ENCODE measurements at places on chromosomes 3 and 15. TPM values are rescaled to one million over a fixed set of nuclear protein-coding genes. Genes with fewer than 3 reads are reported as not detected.

GRCh38 chr3:51257870-51258269, 127.2 kb upstream of the MANF start:
- no peaks in the 10 kb centered on the region for H3K36me3 ChIP-seq
- H3K27me3 ChIP-seq: peaks cover 91% of the 10 kb centered on the region
- no peak for DNase-seq
- no peak overlapping the region for H3K27ac ChIP-seq
- no peak overlapping the region for H3K4me3 ChIP-seq

- H3K4me1 ChIP-seq: no peaks in the 10 kb centered on the region
- H3K27me3 ChIP-seq: no peaks in the 10 kb centered on the region
- peaks cover 16% of the 10 kb centered on the region for H3K36me3 ChIP-seq
- H3K4me3 ChIP-seq: peak overlapping the region; percentile 89
- DNase-seq: no peak
Observed at GRCh38 chr15:42919799-42920518, 619 bp downstream of the TTBK2 start.

DNA sequence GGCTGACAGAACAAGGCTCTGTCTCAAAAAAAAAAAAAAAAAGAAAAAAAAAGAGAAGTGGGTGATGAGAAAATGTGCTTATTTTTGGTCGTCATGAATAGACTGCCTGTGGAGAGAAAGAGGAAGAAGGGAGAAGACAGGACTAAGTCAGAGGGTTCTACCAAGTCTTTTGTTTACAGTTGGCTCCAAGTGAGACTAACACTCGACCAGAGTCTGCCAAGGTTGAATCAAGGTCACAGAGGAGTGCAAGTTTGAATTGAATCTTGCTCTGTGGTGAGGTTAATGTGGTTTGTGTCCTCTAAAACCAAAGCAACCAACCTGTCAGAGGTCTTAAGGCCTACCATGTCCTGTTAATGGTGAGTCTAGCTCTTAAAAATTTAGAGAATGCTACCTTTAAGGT, 334.1 kb upstream of the GRM7 start:
- no peak for DNase-seq
- H3K4me1 ChIP-seq: no peaks in the 10 kb centered on the region
- H3K36me3 ChIP-seq: no peaks in the 10 kb centered on the region
- no peak overlapping the region for H3K4me3 ChIP-seq

DNA sequence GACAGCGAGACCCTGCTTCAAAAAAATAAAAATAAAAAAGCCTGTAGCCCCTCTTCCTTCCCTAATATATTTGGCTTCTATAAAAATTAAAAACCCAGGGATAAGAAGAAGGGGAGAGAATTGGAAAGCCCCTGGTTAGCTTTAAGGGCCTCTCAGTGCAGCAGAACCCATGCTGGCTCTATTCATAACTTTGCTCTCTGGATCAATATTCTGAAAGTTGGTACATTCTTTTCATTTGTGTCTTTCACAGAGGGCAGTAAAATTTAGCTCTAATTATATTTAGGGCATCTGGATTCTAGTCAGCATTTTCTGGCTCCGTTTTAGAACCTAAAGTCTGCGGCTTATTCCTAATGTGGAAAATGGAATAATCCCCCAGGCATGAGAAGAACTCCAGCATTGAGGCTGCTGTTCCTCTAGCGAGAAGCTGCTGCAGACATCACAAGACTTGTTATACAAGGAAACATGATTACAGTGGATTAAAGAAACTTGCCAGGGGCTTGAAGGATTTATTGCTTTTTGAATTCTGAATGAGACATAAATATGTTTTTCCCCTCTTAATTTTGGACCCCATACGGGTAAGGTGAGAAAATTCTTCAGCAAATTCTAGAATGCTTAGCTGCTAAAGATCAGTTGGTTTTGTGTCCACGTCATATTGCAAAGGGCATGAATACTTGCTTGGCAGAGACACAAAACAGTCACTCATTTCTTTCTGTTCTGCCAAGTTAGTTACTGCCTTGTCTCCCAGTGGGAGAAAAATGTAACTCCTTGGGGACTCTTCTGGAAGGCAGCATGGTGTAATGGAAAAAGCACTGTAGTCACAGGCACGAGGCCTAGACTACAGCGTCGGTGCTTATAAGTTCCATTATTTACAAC, 177.7 kb downstream of the VGLL4 start:
- DNase-seq: no peak
- H3K27ac ChIP-seq: no peak overlapping the region
- no peaks in the 10 kb centered on the region for H3K36me3 ChIP-seq
- no peak overlapping the region for H3K4me3 ChIP-seq
- no peaks in the 10 kb centered on the region for H3K4me1 ChIP-seq

DNA sequence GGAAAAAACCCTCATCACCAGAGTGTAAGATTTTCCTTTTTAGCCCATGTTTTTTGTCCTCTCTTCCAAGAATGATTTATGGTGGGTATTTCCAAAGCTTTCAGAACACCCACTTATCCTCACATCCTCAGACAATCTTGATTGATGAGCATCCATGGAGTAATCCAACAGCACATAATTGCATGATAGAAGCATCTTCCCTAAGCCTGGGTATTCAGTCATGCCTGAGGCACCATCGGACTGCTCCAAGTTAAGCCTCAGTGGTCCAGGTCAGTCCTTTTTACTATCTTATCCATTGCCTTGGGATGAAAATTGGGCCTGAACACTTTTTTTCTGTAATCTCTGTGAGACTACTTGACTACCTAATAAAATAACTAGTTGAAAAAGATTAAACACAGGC, 676.0 kb upstream of the SEMA6D start:
- H3K27ac ChIP-seq: no peak overlapping the region
- no peak for DNase-seq
- H3K36me3 ChIP-seq: no peaks in the 10 kb centered on the region
- no peak overlapping the region for H3K4me3 ChIP-seq
- no peaks in the 10 kb centered on the region for H3K4me1 ChIP-seq
- no peaks in the 10 kb centered on the region for H3K27me3 ChIP-seq

GRCh38 chr3:9809615-9810432, at the start of gene TTLL3:
TTLL3 (plus strand) TSS chr3:9810262; CDS start chr3:9810662, 400 bp downstream.
- H3K4me1 ChIP-seq: peaks cover 28% of the 10 kb centered on the region
- H3K36me3 ChIP-seq: peaks cover 60% of the 10 kb centered on the region
- H3K27ac ChIP-seq: peak within 1 kb of the TSS; percentile 84
- H3K4me3 ChIP-seq: peak within 1 kb of the TSS; percentile 62

DNA sequence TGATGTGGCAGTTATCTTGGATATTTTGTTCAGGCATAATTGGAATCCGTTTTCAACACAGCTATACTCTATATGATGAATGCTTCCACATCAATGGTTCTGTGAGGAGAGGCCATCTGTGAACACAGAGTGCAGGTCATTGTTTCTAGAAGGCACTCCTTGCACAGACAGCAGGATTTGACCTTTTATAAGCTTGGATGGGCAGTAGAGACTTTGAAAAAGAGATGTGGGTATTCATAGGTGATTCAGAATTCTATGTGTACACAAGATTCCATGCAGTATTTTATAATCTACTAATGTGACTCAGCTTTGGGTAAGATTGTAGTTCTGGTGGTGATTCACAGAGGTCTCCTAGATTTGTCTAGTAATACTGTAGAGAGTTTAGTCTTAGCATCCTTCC, 12.5 kb downstream of the ARPP21 start:
- no peak for DNase-seq
- H3K4me1 ChIP-seq: no peaks in the 10 kb centered on the region
- no peak overlapping the region for H3K4me3 ChIP-seq
- H3K27me3 ChIP-seq: no peaks in the 10 kb centered on the region
- H3K27ac ChIP-seq: no peak overlapping the region

Gene SUSD5
- 0.93 TPM for total RNA-seq
